ENCODE measurements at places on chromosomes 1 and 21.

GRCh38 chr21:45670731-45671130 is 27.2 kb downstream of the PCBP3 start:
- DNase-seq: no peak

- no peak for DNase-seq
Measured at GRCh38 chr21:43949499-43950208, 62.5 kb upstream of the TRAPPC10 start.

DNA sequence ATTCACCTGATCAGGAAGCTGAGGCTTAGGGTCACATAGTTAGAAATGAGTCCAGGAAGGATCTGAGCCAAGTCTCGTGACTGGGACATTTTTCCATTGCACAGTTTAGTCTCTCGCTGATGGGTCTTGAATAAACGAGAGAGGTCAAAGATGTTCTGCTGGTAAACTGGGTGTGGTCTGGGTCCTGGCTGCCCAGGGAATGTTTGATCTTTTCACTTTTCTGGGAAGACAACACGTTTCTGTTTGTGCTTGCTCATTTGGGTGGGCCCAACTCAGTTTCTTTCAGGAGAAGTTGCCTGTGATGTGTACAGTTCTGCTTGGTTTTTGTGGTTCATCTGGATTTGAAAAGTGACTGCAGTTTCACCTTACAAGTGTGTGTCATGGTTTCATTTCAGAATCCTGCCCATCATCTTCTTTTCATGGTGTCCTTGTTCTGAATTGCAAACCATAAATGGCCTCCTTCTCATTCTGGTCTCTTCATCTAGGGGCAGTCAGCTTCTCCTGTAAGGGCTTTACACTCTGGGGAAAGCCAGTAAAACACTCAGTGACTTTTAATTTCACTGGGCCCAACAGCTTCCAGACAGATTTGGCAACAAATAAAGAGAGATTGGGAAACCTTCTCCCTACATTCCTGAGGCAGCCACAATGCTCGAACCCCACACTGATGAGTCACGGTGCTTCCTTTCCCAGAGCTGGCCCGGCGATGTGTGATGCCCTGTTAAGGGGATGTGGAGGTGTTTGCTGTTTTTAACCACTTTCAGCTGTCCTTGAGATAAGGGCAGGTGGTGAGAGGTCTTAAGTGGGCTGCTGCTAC is 7.2 kb upstream of the TACSTD2 start:
- peak; percentile 21 for DNase-seq

- no peak for DNase-seq
Measured at GRCh38 chr1:227586733-227587132, 23.4 kb downstream of the ZNF678 start.

- DNase-seq: no peak
Measured at GRCh38 chr1:74334147-74334546, 99.0 kb downstream of the TNNI3K start.

GRCh38 chr1:85585799-85586198 is 5.2 kb downstream of the CCN1 start:
- DNase-seq: no peak

- no peak for DNase-seq
Measured at GRCh38 chr1:207191776-207192175, 87.7 kb downstream of the C4BPA start.

GRCh38 chr1:173423291-173423690 is 53.8 kb upstream of the PRDX6 start:
- DNase-seq: no peak

GRCh38 chr21:22223385-22223784 is 1225.2 kb downstream of the NCAM2 start:
- DNase-seq: no peak

DNA sequence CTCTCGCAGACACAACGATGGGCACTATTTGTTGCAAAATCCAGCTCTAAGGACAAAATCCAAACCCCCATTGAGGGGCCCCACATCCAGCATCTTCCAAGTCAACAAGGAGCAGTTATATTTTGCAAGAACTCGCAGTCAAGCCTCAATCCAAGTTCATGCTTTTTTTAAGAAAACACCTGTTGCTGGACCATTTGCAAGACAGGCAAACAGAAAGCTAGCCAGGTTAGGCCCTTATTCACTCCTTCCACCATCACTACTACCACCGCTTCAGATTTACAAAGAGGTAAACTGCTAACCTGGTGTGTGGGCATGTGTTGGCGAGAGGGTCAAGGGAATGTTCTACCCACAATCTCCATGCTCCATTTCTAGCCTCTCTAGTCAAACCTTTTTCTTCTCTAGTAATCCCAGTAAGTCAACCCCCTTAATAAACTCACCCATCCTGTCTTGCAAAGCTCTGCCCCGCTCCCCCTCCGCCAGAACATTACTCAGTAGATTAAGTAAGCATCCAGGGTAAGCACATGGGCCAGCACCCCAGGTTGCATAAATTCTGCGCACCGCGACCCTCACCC is 703 bp downstream of the ERI3 start:
- DNase-seq: peak; percentile 4
